ENCODE measurements at places on chromosomes 5 and 9.

DNA sequence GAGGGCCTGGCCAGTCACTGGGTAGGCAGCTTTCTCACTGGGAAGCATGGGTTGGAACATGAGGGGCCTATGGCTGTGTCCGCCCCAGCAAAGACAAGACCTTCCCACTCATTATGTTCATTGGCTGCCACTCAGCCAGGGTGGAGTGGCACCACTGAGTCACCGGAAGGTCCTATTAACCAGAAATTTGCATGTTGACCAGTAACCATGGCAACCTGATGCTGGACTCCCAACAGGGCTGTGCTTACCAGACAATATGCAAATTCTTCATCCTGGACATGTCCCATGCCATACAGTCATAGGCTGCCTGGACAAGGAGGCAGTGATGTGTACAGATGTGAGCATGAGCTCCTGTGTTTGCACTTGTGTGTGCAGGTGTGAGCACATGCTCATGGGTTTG, 66.7 kb downstream of the PSD2 start:
- no peak for DNase-seq

- no peak for DNase-seq
Measured at GRCh38 chr9:75671354-75671753, 219.1 kb upstream of the PCSK5 start.

DNA sequence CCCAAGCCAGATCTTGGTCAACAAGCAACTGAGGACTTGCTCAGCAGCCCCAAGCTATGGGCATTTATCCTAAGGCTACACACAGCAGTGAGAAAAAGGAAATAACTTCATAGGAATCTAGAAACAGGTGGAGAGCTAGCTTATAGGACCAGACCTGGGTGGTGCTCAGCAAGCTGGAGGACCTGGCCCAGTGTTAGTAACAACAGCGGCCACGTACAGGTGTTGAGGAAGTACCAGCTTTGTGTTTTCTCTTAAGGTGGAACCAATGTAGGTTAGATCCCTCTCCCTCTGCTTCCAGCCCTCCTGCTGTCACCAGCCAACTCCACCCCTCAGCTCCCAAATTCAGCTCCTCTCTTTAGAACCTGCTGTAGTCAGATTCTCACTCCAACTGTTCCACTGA, 43.4 kb downstream of the IRF1 start:
- DNase-seq = no peak

DNA sequence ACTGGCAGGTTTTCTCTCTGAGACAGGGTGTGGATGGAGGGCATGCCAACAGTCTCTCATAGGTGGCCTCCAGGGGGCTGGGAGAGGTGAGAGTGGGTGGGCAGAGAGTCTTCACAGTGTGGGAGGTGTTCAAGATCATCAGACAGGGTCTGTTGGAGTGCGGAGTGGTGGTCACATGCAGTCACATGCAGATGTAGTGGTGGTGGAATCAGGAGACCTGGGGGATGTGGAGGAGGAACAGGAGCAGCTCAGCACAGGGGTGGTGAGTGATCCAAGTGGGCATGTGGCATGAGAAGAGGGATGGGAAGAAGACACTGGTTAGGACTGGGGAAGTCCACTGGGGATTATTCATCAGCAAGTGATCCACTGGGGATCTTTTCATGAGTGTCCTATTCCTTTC, 5.8 kb downstream of the GM2A start:
- DNase-seq = no peak

DNA sequence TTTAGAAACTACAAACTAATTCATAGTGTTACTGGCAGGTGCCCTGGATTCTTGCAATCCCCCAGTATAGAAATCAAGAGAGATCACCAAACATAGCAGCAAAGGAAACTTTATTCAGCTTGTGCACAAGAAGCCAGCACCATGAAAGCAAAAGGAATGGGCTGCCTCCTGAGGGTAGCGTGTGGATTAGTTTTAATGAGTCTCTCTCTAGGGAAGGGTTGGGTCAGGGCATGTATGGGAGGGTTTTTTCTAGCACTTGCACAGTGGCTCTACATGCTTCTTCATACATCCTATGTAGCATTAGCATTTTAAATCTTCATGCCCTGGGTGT, 38.4 kb downstream of the LYRM7 start:
- no peak for DNase-seq

DNA sequence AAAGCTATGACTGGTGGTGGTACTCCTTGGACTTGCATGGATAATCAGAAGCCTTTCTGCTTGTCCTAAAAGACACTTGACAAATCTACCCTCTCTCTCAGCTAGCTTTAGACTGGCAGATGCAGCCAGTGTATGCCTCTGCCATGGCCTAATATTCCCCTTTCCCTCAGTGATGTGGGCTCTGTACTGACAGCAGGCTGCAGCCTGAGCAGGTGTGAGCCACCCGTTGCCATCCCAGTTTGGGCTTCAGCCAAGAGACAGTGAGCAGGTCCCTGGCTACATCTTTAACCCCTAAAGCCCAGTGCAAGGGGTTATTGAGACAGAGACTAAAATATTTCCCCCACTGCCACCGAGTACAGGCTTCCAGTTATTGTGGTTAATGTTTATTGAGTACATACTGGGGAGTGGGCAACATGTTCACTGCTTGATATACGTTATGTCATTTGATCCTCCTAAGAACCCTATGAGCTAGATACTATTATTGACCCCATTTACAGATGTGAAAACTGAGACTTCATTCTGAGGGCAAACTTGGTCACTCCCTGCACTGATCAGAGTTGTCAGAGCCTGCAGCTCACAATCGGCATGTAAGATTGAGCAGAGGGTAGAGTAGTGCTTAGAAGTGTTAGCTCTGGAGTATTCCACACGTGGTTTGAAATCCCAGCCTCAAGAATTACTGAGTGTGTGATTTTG, 254.2 kb downstream of the ARHGAP26 start:
- DNase-seq = no peak

DNA sequence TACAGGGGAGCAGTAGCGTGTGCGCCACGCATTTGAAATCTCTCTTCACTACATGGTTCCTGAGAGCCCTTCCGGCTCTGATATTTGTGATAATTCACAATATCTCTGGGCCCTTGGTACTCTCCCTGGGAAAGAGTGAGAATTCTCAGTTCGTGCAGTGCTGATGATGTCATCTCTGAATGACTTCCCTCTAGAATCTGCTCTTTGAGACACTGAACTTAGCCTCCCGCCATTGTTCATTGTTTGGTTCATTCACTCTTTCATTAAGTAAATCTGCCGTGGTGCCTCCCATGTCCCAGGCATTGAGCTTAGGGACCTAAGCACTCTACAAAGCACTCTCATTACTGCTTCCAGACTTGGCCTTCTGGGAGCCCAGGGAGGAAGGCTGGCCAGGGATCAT, 94.0 kb downstream of the PPARGC1B start:
- no peak for DNase-seq
